ENCODE measurements at places on chromosomes 4 and X. TPM values are rescaled to one million over a fixed set of nuclear protein-coding genes. Genes with fewer than 3 reads are reported as not detected.

Gene ARX
- not detected for total RNA-seq

DNA sequence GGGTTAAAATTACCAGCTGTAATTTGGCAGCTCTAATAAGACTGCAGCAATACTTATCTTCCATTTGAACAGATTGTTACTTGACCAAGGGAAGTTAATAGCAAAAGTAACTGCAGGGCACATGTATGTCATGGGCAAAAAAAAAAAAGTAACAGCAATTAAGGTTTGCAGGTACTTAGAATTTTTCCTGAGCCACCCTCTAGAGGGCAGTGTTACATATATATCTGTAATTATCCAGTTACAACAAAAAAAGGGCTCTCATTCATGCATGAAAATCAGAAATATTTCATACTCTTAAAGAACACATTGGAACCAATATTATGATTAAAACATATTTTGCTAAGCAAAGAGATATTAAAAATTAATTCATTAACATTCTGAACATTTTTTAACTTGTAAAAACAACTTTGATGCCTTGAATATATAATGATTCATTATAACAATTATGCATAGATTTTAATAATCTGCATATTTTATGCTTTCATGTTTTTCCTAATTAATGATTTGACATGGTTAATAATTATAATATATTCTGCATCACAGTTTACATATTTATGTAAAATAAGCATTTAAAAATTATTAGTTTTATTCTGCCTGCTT lies 25.1 kb downstream of the XIAP start:
- H3K27me3 ChIP-seq = no peaks in the 10 kb centered on the region
- peaks cover 7% of the 10 kb centered on the region for H3K4me1 ChIP-seq
- peak; percentile 31 for DNase-seq
- H3K27ac ChIP-seq = no peak overlapping the region

DNA sequence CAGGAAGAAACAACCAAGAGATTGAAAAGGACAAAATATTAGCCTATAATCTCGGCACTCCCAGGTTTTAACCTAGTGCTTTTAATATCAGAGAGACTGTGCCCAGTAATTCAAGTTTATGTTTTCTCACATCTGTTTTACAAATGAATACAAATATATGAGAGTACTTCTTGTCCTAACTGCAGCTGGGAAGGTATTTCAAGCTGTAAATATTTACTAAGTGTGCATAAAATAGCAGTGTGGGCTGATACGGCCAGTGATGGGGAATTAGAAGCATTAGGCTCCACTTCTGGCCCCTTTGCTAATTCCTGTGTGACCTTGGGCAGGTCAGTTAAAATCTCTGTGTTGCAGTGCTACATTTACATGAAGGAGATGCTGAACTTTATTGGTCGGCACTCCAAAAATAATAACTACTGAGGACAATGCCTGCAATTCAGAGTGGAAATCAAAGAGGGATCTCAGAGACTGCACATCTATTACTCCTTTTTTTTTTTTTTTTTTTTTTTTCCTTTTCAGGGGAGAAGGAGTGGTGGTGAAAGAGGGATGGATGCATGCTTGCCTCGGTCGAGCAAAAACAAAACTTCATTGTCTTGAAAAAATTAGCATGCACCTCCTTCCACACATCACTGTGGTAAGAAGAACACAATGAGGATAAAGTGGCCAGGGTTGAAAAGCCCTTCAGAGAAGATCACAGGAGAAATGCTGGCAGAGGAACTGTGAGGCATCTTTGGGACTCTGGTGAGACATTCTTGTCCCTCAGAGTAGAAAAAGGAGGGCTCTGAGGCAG lies 44.6 kb upstream of the LNX1 start:
- no peak overlapping the region for H3K4me3 ChIP-seq
- H3K27ac ChIP-seq = no peak overlapping the region
- no peaks in the 10 kb centered on the region for H3K4me1 ChIP-seq
- no peak for DNase-seq
- H3K27me3 ChIP-seq = peaks cover 7% of the 10 kb centered on the region
- H3K36me3 ChIP-seq = no peaks in the 10 kb centered on the region

DNA sequence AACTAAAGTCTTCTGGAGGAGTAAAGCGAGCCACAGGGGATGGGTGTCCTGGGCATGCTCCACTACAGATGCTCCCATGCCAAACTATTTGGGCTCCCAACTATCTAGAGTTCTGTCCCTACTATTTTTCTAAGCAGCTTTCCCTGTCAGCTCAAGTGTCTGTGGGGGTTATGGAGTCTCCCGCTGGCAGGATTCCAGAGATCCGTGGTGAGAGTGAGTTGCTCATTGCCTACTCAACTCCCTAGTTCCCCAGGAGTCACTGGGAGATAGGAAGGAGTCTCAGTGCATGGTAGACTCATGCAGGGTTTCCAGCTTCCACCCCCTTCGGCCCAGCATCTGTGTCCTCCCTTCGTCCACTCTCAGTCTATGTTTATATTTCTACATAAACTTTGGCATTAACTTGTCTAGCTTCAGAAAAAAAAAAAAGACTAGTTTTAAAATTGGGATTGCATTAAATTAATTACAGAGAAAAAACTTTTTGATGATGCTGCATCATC lies 55.1 kb upstream of the INPP4B start:
- DNase-seq = no peak
- no peaks in the 10 kb centered on the region for H3K36me3 ChIP-seq
- H3K27ac ChIP-seq = no peak overlapping the region
- H3K4me1 ChIP-seq = no peaks in the 10 kb centered on the region
- no peaks in the 10 kb centered on the region for H3K27me3 ChIP-seq

Gene MAGEA2B
- not detected for total RNA-seq

GRCh38 chr4:132530861-132531260 lies 618.2 kb upstream of the PCDH10 start:
- H3K27ac ChIP-seq = no peak overlapping the region
- no peaks in the 10 kb centered on the region for H3K36me3 ChIP-seq
- H3K4me1 ChIP-seq = no peaks in the 10 kb centered on the region

DNA sequence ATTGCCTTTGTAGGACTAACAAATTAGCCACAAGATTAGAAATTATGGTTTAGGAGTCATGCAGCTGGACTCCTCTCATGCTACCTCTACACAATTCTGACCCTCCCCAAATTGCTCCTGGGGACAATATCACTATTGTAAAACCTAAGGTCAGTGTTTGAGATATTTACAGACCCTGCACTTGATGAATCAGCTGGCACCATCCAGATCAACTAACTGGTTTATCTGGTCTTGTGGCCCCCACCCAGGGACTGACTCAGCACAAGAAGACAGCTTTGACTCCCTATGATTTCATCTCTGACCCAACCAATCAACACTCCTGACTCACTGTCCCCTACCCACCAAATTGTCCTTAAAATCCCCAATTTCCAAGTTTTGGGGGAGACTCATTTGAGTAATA lies 192.4 kb downstream of the STPG2 start:
- no peak for DNase-seq
- no peak overlapping the region for H3K4me3 ChIP-seq
- H3K27ac ChIP-seq = no peak overlapping the region
- H3K4me1 ChIP-seq = no peaks in the 10 kb centered on the region

GRCh38 chr4:159725571-159725970 lies 622.7 kb downstream of the RAPGEF2 start:
- H3K4me3 ChIP-seq = no peak overlapping the region
- no peaks in the 10 kb centered on the region for H3K4me1 ChIP-seq
- no peak overlapping the region for H3K27ac ChIP-seq

DNA sequence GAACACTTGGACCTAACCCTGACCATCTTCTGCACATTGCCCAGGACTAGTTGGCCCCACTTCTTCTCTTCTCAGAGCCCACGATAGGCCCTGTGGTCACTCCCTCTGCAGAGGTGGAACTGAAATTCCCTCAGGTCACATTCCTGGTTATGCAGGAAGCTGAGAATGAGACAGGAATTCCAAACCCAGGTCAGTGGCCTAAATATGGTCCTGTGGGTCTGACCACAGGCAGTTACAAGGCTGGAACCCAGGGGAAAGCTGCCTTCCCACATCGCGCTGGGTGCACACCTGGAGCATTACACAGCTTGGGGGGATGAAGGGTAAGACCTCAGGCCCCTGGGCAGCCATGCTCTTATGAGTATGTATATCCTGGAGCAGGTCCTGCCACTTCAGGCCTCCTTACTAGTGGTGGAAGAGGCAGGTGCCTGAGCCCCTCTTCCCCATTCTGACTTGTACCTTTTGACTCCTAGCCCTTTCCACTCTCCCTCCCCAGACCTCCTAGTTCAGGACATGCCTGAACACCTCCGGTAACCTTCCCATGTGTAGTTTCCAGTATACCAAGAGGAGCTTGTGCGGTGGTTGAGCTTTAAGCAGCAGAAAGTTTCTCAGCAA lies 173.5 kb downstream of the ASMT start:
- no peak overlapping the region for H3K4me3 ChIP-seq
- no peaks in the 10 kb centered on the region for H3K36me3 ChIP-seq
- no peak overlapping the region for H3K27ac ChIP-seq
- H3K27me3 ChIP-seq = no peaks in the 10 kb centered on the region
- H3K4me1 ChIP-seq = no peaks in the 10 kb centered on the region
